Spinal cord (tissue), 10 donors: ENCODE measurements at places on chromosomes 5 and 9. TPM values are rescaled to one million over a fixed set of nuclear protein-coding genes. Genes with fewer than 3 reads are reported as not detected.

GRCh38 chr9:16769291-16769690, 101.2 kb downstream of the BNC2 start:
- DNase-seq: no peak

FLT4 gene
- 10.1 TPM for total RNA-seq

DNA sequence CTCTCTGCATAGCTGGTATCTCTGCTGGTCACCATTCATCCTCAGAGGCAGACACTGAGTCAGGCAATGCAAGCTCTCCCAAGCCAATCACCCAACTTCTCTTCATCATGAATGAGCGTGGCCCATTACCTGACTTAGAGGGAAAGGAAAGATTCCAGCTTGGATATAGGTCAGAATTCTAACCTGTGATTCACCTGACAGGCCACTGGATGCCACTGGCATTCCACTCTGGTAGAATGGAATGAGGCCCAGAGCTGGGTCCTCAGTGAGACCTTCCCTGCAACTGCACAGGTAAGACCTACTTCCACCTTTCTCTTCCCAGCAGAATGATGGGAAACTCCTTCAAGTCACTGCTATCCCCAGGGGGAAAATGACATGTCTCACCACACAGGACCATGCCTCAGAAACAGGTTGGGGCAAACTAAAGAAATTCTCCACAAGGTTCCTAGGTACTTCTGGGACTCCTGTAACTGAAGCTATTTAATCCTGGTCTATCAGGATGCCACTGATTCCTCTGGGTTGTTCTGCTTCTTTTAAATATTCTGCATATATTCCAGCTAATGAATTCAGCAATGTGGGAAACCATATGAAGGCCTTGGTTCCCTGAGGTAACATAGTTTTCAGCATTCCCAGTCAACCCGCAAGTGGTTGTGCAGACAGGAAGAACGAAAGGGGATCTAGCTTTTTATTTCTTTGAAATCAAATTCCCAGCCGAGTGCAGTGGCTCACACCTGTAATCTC, 62.0 kb downstream of the SUSD1 start:
- no peak for DNase-seq

GRCh38 chr5:136729901-136730355, 364.6 kb upstream of the TRPC7 start:
- peak; percentile 8 for DNase-seq

PRELID2 gene
- 19.5 TPM for total RNA-seq
